ENCODE measurements at places on chromosomes 11 and 22.

GRCh38 chr11:28043930-28044709, 63.8 kb downstream of the KIF18A start:
- H3K36me3 ChIP-seq = peaks cover 28% of the 10 kb centered on the region
- DNase-seq = no peak
- no peak overlapping the region for H3K27ac ChIP-seq
- H3K4me1 ChIP-seq = no peaks in the 10 kb centered on the region

GRCh38 chr11:86162239-86162638, 82.3 kb upstream of the EED start:
- H3K4me1 ChIP-seq = no peaks in the 10 kb centered on the region
- no peak for DNase-seq
- H3K27me3 ChIP-seq = no peaks in the 10 kb centered on the region
- no peaks in the 10 kb centered on the region for H3K36me3 ChIP-seq
- H3K27ac ChIP-seq = no peak overlapping the region

- DNase-seq = peak; percentile 78
- H3K4me1 ChIP-seq = peaks cover 79% of the 10 kb centered on the region
- H3K27ac ChIP-seq = peak overlapping the region; percentile 75
- H3K4me3 ChIP-seq = peak overlapping the region; percentile 47
Measured at GRCh38 chr11:128726458-128727139, 32.7 kb downstream of the FLI1 start.

- no peak overlapping the region for H3K4me3 ChIP-seq
- no peaks in the 10 kb centered on the region for H3K36me3 ChIP-seq
- H3K27me3 ChIP-seq = no peaks in the 10 kb centered on the region
- no peaks in the 10 kb centered on the region for H3K4me1 ChIP-seq
Measured at GRCh38 chr11:110362971-110363509, 66.6 kb upstream of the RDX start.

All from DND-41 (cell line).